Hair follicular keratinocyte (primary cell): ENCODE measurements at places on chromosomes 3 and 15. TPM values are rescaled to one million over a fixed set of nuclear protein-coding genes. Genes with fewer than 3 reads are reported as not detected.

Gene SCG3
- total RNA-seq, result not detected in 2 replicates

Gene CTXN2
- total RNA-seq, result not detected in 2 replicates

Gene HIGD1A
- total RNA-seq, result 192 and 207 TPM in 2 replicates

Gene CHRNA7
- not detected in 2 replicates for total RNA-seq

Gene MUSTN1
- 1.6 TPM in 1 of 2 replicates, not detected in the other for total RNA-seq

Gene HGD
- not detected in 2 replicates for total RNA-seq

Gene SLC9C1
- not detected in 2 replicates for total RNA-seq

Gene PRRT3
- total RNA-seq, result 0.80 and 1.1 TPM in 2 replicates

Gene CYP1A1
- total RNA-seq, result 1.0 and 1.9 TPM in 2 replicates

Gene MYL3
- total RNA-seq, result not detected in 2 replicates

Gene CLDN18
- not detected in 2 replicates for total RNA-seq

Gene GOLGA8K
- total RNA-seq, result 0.08 TPM in 1 of 2 replicates, not detected in the other

Gene SNRPN
- total RNA-seq, result 69.8 and 92.5 TPM in 2 replicates

Gene ABHD6
- total RNA-seq, result 4.6 and 4.9 TPM in 2 replicates

Gene NUSAP1
- 31.2 and 75.4 TPM in 2 replicates for total RNA-seq

Gene BSN
- total RNA-seq, result under 0.01 and 0.08 TPM in 2 replicates

Gene TRANK1
- total RNA-seq, result 2.1 and 2.4 TPM in 2 replicates

Gene EOGT
- 38.4 and 65.5 TPM in 2 replicates for total RNA-seq

Gene GOLGA6B
- total RNA-seq, result not detected in 2 replicates

Gene TERC
- 329 and 384 TPM in 2 replicates for total RNA-seq

Gene PDE12
- total RNA-seq, result 12.0 and 19.9 TPM in 2 replicates

Gene HDC
- not detected in 2 replicates for total RNA-seq

Gene HHLA2
- not detected in 2 replicates for total RNA-seq

Gene LRRIQ4
- total RNA-seq, result not detected in 2 replicates

Gene CADM2
- total RNA-seq, result not detected in 2 replicates

Gene ST6GAL1
- 17.5 and 52.1 TPM in 2 replicates for total RNA-seq

Gene CNTN3
- 0.23 and 1.9 TPM in 2 replicates for total RNA-seq

Gene SRP14
- 219 and 254 TPM in 2 replicates for total RNA-seq

Gene CD200R1
- 1.2 TPM in 1 of 2 replicates, not detected in the other for total RNA-seq

Gene LTK
- not detected in 2 replicates for total RNA-seq
